Calu3 (cell line): ENCODE measurements at places on chromosomes 2 and 18. TPM values are rescaled to one million over a fixed set of nuclear protein-coding genes. Genes with fewer than 3 reads are reported as not detected.
A peak's percentile ranks its signal among the peaks of the same experiment; 100 is the strongest.

Gene VWA3B
- total RNA-seq = not detected in 2 replicates

DNA sequence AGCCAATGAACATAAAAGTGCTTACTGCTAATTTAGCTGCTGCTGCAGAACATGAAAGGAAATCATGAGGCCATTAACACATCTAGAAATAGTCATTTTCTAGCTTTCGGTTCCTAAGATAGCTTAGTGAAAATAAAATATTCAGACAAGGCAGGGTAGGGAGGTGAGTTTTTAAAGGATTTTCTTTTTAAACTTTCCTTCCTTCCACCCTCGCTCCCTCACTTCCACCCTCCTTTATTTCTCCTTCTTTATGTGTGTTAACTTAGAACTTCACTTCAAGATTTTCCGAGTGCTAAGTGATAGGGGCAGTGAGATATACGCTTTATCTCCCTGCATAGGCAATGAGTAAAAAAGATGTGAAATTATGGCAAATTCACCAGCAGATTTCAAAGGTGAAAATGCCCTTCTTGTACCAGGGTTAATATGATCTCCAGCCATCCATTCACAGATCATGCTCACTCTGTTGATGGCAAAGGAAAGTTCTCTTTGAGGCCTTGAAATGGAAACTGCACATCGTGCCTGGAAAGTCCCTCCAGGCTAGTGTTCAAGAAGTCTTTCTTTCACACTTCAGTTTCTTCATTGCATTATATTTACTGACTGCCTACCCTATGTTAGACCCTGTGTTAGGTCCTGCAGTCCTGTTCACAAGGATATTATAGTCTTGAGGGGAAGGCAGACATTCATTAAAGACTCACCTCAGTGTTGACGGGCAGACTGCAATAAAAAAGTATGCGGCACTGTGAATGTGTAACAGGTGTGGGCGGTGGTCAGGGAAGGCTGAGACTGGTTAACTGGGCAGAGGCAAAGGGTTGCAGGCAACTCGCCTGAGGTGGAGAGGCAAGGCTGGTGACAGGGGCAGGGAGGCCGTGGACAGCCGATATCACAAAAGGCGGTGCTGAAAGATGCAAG, 200.8 kb downstream of the PLCL1 start:
- no peaks in the 10 kb centered on the region for H3K36me3 ChIP-seq
- H3K4me1 ChIP-seq = peaks cover 8% of the 10 kb centered on the region
- DNase-seq = no peak

GRCh38 chr2:139492131-139492680, 712.0 kb upstream of the NXPH2 start:
- no peak for DNase-seq
- no peak overlapping the region for H3K4me3 ChIP-seq
- no peaks in the 10 kb centered on the region for H3K36me3 ChIP-seq
- no peaks in the 10 kb centered on the region for H3K27me3 ChIP-seq
- no peaks in the 10 kb centered on the region for H3K4me1 ChIP-seq
- no peak overlapping the region for H3K27ac ChIP-seq

DNA sequence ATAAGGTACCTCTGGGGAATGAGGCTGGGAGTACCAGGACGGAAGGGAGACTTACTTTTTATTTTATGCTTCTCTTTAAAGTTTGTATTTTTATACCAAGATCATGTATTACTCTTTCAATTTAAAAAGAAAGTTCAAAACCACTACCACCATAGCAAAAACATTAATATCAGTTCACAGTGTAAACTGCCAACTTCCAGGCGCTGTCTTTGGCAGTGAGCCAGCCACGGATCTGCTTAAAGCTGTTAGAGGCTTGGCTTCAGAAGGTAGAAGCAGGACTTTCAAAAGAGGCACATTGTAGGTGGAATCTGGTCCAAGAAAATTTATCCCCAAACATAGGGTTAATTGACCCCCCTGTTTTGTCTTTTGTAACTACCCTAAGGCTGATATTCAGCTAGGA, 74.8 kb downstream of the B3GNT2 start:
- no peak overlapping the region for H3K4me3 ChIP-seq
- peaks cover 8% of the 10 kb centered on the region for H3K4me1 ChIP-seq
- DNase-seq = peak; percentile 16
- H3K27ac ChIP-seq = no peak overlapping the region

DNA sequence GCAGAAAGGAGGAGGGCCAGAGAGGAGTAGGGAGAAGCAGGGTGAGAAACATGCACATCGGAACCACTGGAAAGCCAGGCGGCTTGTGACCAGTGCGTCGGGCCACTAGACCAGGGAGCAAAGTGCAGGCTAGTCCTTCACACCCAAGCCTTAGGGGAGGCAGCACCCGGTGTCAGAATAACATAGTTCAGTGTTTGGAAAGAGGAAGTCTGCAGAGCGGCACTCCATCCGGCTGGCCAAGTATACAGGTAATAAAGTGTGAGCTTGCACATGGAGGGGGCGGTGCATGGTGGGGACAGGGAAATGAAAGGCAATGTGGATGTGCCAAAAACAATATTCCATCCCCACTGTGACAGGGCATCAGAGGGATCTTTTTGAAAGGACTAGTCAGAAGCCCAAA, 69.7 kb downstream of the ZNF521 start:
- H3K4me1 ChIP-seq = no peaks in the 10 kb centered on the region
- H3K27ac ChIP-seq = no peak overlapping the region
- H3K4me3 ChIP-seq = no peak overlapping the region
- no peaks in the 10 kb centered on the region for H3K36me3 ChIP-seq
- peaks cover 57% of the 10 kb centered on the region for H3K27me3 ChIP-seq
- no peak for DNase-seq

DNA sequence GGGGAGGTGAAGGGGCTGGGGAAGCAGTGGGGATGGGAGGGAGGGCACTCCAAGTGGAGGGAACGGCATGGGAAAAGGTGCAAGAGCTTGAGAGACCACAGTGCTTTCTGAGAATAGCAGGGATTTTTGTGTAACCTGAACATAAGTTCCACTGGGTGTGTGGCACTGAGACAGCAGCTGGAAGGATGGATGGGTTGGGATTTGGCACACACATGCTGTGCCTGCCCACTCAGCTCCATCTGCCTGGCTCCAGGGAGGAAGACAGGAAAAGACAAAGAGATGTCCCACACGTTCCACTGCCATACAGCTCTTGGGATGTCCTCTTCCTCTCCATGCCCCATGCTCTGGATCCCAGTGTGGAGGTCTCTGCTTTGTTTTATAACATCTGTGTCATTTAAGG, 114.1 kb upstream of the TEX51 start:
- peaks cover 48% of the 10 kb centered on the region for H3K27me3 ChIP-seq
- DNase-seq = no peak
- no peaks in the 10 kb centered on the region for H3K36me3 ChIP-seq
- H3K4me3 ChIP-seq = no peak overlapping the region
- H3K27ac ChIP-seq = no peak overlapping the region

DNA sequence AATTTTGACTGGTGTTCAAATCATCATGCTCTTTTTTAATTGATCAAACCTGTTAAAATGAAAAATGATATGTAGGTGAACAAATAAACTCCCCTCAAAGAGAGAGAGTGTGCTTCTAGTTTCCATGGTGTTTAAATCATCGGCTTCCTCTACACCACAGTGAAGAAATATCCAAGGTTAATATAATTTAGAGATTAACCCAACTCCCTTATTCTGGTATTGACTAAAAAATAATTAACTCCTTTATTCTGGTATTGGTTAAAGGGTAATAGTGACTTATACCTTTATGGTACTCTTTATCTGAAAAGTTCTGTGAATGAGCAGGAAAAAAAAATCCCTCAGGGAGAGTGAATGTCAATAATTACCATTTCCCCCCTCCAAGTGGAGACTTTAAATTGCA, 93.1 kb downstream of the SPATS2L start:
- no peaks in the 10 kb centered on the region for H3K27me3 ChIP-seq
- H3K36me3 ChIP-seq = peaks cover 51% of the 10 kb centered on the region
- no peak for DNase-seq
- H3K27ac ChIP-seq = peak overlapping the region; percentile 88
- peaks cover 71% of the 10 kb centered on the region for H3K4me1 ChIP-seq

DNA sequence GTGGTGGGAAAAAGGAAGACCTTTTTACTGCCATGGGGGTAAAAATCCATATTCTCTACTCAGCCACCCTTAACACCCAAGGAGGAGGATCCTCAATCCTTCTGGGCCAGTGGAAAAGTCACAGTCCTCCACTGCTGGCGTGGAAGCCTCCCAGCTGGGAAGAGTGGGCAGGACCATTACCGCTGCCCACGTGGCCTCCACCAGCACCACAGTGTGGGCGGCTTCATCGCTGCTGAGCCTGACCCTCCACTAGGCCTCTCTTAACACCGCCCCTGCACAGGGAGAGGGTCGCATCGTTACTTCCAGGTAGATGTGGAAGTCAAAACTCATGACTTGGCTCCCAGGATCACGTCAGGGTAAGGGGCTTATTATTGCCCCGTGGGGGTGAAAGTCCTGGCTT, 656.5 kb downstream of the SUCLG1 start:
- no peak for DNase-seq
- no peak overlapping the region for H3K27ac ChIP-seq
- H3K4me1 ChIP-seq = no peaks in the 10 kb centered on the region
